Mesendoderm (in vitro differentiated cells): ENCODE measurements at places on chromosomes 7 and 10.
A peak's percentile ranks its signal among the peaks of the same experiment; 100 is the strongest.

DNA sequence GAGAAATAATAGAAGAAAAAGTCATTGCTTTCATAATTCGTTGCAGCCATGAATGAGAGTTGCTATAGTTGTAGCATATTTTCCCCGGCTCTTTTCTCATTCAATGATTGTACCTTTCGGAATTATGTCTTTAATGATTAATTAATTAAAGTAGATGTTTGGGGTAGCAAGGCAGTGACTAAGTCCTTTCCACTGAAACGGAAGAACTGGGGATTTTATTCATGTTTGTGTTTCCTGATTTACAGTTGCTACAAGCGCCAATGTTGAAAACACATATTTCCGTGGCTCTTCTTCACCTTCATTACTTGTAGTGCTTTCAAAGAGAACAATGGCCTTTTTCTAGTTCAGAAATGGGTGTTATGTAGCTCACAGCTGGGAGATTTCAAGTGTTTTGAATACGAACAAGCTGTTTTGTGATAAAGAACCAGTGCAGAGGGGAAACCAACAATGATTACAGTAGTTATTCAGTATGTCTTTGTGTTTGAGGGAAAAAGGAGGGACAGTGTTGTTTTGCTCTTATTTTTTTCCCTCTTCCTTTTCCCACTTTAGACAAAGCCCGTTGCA, 153.5 kb downstream of the NSUN6 start:
- peak; percentile 4 for DNase-seq

DNA sequence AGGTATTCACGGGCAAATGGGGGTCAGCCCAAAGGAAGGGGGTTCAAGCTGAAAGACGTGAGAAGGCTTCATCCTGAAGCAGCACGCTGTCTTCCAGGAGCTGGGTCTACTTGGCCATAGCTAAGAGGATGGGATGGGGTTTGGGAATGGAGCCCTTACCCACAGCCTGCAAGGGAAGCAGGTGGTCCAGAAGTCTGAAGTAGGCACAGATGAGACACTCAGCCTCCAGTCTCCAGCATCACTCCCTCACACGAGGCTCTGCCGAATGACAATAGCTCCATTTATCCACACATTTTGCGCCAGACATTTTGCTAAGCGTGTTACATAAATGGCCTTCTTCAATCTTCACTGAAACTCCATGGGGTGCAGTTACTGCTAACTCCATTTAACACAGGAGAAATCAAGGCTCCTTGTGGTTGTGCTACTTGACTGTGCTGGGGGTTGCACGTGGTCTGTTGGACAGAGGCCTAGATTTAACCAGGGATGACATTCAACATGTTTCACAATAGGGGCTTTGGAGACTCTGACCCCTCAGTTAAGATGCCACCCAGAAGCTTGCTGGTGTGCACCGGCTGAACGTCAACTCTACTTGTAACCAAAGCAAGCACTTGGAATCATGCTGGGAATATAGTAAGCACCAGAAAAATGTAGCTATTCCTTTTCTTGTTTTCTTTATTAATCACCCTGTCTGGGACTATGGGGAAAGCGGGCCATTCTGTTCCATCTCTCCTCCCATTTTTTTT, 85.3 kb downstream of the FAM241B start:
- DNase-seq, result no peak

- peak; percentile 12 for DNase-seq
Observed at GRCh38 chr7:23369100-23369499, 70.0 kb downstream of the MALSU1 start.

DNA sequence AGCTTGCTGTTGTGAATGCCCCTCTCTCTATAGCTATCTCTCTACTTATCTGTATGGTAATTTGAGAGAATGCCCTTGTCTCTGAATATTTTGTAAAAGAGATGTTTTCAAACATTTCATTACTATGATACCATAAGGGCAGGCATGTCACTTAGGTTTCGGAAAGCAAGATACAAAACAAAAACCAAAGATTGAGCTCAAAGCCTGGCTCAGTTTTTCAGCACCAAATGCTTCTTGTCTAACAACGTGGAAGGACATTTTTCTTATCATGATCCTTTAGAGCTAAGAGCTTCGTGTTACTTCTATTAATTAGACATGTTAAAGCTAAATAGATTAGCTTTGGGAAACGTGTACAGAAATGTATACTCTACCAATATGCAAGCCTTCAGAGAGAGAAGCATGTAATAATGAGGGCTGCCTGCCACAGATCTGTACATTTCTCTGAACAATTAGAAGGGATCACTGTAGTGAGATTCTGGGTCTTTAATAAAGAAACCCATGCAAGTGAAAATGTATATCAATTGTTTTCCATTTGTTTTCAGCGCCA, 148.9 kb downstream of the ARID5B start:
- DNase-seq, result no peak

DNA sequence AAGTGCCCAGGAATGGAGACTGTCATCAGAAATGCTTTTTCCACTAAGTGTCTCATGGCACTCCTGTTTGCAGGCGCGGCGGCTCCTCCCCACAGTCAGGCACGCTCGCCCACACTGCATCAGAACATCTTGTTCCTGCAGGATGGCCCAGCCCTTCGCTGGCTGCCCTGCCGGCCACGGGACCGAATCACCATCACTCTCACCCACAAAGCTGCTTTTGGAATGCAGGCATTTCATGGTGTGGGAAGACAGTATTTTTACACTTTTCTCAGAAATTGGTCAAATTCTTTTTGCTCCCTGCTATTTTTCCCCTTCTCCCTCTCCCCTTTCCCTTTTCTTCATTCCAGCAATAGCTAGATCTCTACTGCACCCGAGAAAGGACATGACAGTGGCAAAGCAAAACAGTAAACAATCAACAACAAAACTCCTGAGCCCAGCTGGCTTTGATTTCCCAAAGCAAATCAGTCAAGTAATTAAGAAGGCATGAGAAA, 176.1 kb upstream of the TNS3 start:
- no peak for DNase-seq

GRCh38 chr7:133389727-133390126, 136.8 kb downstream of the EXOC4 start:
- no peak for DNase-seq

DNA sequence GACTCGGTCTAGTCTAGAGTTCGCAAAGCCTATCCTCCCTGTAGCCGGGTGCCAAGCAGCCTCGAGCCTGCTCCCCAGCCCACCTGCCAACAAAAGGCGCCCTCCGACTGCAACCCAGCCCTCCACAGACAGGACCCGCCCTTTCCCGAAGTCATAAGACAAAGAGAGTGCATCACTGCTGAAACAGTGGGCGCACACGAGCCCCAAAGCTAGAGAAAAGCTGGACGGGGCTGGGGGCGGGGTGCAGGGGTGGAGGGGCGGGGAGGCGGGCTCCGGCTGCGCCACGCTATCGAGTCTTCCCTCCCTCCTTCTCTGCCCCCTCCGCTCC, 622 bp upstream of the COL1A2 start:
- no peak for DNase-seq

DNA sequence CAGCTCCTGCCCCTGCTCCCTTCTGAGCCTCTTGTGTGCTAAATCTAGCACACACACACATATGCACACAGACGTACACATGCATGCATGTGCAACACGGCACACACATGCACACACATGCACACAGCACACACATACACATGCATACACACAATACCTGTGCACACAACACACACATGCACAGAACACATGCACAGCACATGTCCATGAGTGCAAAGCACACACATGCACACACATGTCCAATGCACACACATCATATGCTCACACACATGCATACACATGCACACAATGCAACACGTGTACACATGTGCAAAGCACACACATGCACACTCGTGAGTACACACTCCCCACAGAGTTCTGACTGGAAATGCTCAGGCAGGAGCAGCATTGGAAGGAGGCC, 115.0 kb downstream of the WDR37 start:
- no peak for DNase-seq

- DNase-seq, result no peak
Observed at GRCh38 chr10:2464483-2464882, 602.9 kb upstream of the PFKP start.

- peak; percentile 71 for DNase-seq
Observed at GRCh38 chr10:4450981-4451908, 374.8 kb upstream of the AKR1E2 start.

DNA sequence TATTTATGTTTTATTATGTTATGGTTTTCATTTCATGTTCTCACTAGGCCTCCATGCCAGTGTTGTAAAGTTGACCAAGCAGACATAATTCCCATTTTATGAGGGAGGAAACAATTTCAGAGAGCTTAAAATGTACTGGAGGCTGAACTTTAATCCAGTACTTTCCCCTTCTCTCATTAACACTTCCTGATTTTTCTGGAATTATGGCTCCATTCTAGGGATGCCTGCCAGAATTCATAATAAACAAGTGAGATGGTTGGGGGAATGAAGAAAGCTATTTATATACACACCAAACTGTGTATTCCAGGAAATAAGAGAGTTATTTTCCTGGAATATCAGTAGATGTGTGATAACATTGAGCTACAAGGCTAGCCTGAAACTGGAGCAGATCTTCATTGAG, 6.9 kb downstream of the TMEM236 start:
- DNase-seq, result no peak

DNA sequence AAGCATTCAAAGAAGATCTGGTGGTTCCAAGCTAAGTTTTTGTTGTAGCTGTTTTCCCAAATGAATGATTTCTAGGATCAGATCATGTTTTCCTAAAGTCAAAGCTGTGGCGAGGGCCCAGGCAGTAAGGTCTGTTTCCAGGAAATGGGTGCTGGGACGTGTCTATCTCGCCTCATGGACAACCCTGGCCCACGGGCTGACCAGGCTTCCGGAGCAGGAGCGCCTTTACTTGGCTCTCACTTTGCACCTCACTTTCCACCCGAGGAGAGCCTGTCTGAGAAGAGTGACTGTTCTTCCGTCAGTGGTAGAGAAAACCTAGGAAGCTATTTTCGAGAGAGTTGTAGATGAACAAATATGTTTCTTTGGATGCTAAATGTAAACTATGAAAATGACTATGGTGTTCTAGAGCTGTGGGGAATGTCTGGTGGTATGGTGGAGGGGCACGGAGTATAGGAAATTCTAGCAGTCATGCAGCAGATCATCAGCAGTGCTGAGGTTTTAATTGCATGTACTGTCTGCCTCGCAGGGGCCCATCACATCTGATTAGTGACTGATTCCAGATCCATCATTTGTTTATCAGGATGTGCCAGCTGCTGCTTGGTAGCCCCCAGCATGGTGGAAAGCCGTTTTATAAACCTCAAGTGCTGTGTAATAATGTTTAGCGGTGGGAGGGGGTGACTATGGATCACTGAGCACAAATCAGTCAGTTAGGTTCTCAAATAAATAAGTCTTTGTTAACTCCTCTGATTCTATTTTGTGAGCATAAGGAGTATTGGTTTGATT, 66.6 kb downstream of the VWC2 start:
- DNase-seq, result no peak

- DNase-seq, result no peak
Observed at GRCh38 chr10:44311563-44312051, 73.3 kb downstream of the CXCL12 start.

GRCh38 chr10:28930514-28931495, 253.5 kb downstream of the BAMBI start:
- no peak for DNase-seq

- DNase-seq, result no peak
Observed at GRCh38 chr10:89301721-89302445, at the start of gene IFIT2. IFIT2 (plus strand) TSS chr10:89302046; CDS start chr10:89302124, 78 bp downstream.

- peak; percentile 90 for DNase-seq
Observed at GRCh38 chr7:70582927-70583895, 548.7 kb upstream of the GALNT17 start.

DNA sequence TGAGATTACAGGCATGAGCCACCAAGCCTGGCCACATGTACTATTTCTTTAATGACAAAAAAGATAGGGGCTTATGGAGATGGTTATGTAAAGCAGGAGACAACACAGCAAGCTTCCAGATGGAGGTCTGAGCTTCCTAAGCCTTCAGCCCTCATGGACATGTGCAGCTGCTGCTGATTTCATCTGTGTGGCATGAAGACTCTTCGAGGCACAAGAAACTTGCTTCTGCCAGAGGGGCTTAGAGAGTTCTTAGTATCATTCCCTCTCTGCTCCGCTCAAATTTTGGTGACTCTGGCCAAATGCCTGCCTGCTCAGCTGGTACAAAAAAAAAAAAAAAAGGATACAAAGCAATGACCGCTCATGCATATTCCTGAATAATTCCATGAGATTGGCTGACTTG, 552.5 kb downstream of the TYW1 start:
- DNase-seq, result no peak

GRCh38 chr10:121766426-121766825, 161.4 kb downstream of the ATE1 start:
- DNase-seq, result no peak

DNA sequence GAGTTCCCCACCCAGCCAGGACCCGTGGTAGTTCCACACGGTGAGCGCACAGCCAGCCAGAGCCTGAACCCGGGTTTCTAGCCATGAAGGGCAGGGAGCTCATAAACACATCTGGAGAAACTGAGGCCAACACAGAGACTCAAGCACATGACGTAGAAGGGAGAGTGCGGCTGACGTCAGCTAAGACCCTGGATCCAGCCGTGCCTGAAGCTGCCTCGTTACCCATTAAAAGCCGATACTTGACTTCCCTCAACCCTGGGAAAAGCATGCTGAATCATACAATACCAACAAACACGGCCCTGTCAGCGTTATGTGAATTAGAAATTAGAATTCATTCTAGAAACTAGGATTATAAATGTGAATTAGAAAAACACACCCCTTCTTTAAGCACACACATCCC, 65.2 kb upstream of the PDGFA start:
- no peak for DNase-seq

- DNase-seq, result no peak
Observed at GRCh38 chr7:55030314-55030713, 11.5 kb downstream of the EGFR start.

DNA sequence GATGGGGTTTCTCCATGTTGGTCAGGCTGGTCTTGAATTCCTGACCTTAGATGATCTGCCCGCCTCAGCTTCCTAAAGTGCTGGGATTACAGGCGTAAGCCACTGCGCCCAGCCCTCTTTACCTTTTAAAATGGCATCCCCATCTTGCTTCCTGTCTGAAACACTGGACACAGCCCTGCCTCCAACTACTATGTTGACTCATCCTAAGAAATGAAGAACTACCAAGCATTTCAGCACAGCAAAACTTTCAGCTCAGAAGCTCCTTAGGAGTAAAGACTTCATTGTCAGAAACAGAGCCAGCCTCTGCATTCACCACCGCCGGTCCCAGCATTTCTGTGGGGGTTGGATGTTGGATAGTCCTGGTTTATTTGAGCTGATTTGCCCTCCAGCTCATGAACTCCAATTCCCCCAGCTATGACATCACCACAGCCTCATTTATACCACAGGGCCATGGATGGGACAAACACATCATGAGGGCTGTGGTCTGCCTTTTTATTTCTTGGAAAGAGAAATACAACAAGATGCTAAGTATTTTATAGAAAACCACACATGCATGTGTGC, 123.5 kb downstream of the ADCY1 start:
- no peak for DNase-seq
